Thoracic aorta endothelial cell (primary cell): ENCODE measurements at places on chromosomes 7 and 10. TPM values are rescaled to one million over a fixed set of nuclear protein-coding genes. Genes with fewer than 3 reads are reported as not detected.

Gene REPIN1
- total RNA-seq, result 86.7 and 123 TPM in 2 replicates

Gene LHFPL3
- not detected in 2 replicates for total RNA-seq

Gene NCF1
- not detected in 2 replicates for total RNA-seq

Gene JAKMIP3
- total RNA-seq, result under 0.01 TPM in 2 replicates

Gene CLDN3
- 0.27 and 0.43 TPM in 2 replicates for total RNA-seq

Gene TEX36
- total RNA-seq, result not detected in 2 replicates

Gene DNAAF5
- 42.3 and 56.6 TPM in 2 replicates for total RNA-seq

Gene MKX
- not detected in 2 replicates for total RNA-seq

Gene ANXA8L1
- total RNA-seq, result not detected in 2 replicates

Gene PRKG1
- 2.4 and 7.6 TPM in 2 replicates for total RNA-seq

Gene MPP7
- 0.27 and 0.50 TPM in 2 replicates for total RNA-seq

Gene AGAP5
- total RNA-seq, result 2.4 and 6.0 TPM in 2 replicates

Gene CYP26C1
- total RNA-seq, result 0.80 and 1.0 TPM in 2 replicates

Gene HOXA11
- 0.93 TPM in 1 of 2 replicates, not detected in the other for total RNA-seq

Gene LAMB1
- total RNA-seq, result 673 and 715 TPM in 2 replicates

Gene PAX4
- total RNA-seq, result not detected in 2 replicates

Gene AKR1C4
- not detected in 2 replicates for total RNA-seq

Gene VDAC2
- 225 and 257 TPM in 2 replicates for total RNA-seq

Gene PLEKHS1
- total RNA-seq, result not detected in 2 replicates

Gene FBXL15
- total RNA-seq, result 5.2 and 6.0 TPM in 2 replicates

Gene ST8SIA6
- 0.29 and 2.3 TPM in 2 replicates for total RNA-seq

Gene CLCN1
- not detected in 2 replicates for total RNA-seq

Gene AS3MT
- 1.1 and 1.8 TPM in 2 replicates for total RNA-seq

Gene NAT16
- not detected in 2 replicates for total RNA-seq

Gene AZGP1
- not detected in 2 replicates for total RNA-seq

Gene NACAD
- 0.66 and 1.1 TPM in 2 replicates for total RNA-seq

Gene TMEM140
- 9.6 and 11.8 TPM in 2 replicates for total RNA-seq

Gene SLC13A1
- total RNA-seq, result not detected in 2 replicates

Gene GPER1
- total RNA-seq, result 1.5 and 2.0 TPM in 2 replicates

Gene SPDYE1
- 0.07 TPM in 1 of 2 replicates, not detected in the other for total RNA-seq

Gene RNF32
- 0.13 and 0.29 TPM in 2 replicates for total RNA-seq

Gene AGR3
- total RNA-seq, result not detected in 2 replicates

Gene CELF2
- 19.5 and 27.5 TPM in 2 replicates for total RNA-seq

Gene SLC39A12
- not detected in 2 replicates for total RNA-seq

Gene MRC1
- 0.57 and 16.2 TPM in 2 replicates for total RNA-seq

Gene ARHGEF35
- total RNA-seq, result 0.53 and 1.1 TPM in 2 replicates

Gene GIMAP1
- 10.4 and 10.8 TPM in 2 replicates for total RNA-seq

Gene PIK3CG
- 17.2 and 22.9 TPM in 2 replicates for total RNA-seq
